ENCODE measurements at places on chromosomes 6 and 20.
A peak's percentile ranks its signal among the peaks of the same experiment; 100 is the strongest.

DNA sequence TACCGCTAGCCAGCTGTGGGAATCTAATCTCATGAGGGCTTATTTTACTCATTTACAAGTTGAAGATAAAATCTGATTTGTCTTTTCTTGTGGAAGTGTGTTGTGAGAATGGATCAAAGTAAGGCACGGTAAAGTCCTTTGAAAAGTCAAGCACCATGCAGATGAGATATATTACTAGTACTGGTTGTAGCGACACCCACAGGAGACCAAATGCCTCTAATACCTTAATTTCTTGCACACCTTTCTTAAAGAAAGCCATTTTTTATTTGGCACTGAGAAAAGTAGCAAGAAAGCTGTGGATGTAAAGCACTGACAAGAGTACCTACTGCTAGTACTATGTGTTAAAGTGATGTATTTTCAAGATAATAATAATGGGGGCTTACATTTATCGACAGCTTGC lies 191.0 kb upstream of the MMS22L start:
- H3K27ac ChIP-seq = no peak overlapping the region
- no peak for DNase-seq
- no peaks in the 10 kb centered on the region for H3K36me3 ChIP-seq
- H3K4me3 ChIP-seq = no peak overlapping the region
- H3K4me1 ChIP-seq = no peaks in the 10 kb centered on the region

- H3K27ac ChIP-seq = no peak overlapping the region
- H3K4me1 ChIP-seq = no peaks in the 10 kb centered on the region
- DNase-seq = peak; percentile 55
- H3K36me3 ChIP-seq = no peaks in the 10 kb centered on the region
- H3K4me3 ChIP-seq = no peak overlapping the region
Measured at GRCh38 chr6:166587631-166588413, 1.3 kb upstream of the RAMACL start.

GRCh38 chr6:80227545-80228105 lies 121.2 kb downstream of the BCKDHB start:
- no peaks in the 10 kb centered on the region for H3K4me1 ChIP-seq
- no peak for DNase-seq
- H3K36me3 ChIP-seq = no peaks in the 10 kb centered on the region
- no peak overlapping the region for H3K4me3 ChIP-seq

DNA sequence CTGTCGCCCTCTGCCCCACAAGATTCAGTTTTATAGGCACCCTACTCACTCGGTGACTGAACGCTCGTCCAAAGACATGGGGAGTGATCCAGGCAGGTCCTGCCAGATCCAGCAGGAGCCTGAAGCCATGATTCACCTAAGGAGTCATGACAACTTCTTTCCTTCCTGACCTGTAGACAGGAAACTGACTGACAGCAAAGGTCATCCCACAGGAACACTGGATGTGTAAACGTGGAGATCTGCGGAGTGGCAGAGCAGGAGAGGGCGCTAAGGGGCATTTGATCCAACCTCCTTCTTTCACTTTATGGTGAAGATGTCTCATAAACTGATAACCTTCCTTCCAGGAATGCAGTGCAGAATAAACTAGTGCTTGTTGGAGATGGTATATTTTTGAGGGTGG lies 192.2 kb downstream of the GJA10 start:
- H3K27ac ChIP-seq = no peak overlapping the region
- H3K36me3 ChIP-seq = no peaks in the 10 kb centered on the region
- no peak for DNase-seq
- no peaks in the 10 kb centered on the region for H3K27me3 ChIP-seq
- H3K4me3 ChIP-seq = no peak overlapping the region
